Astrocyte of the cerebellum (primary cell): ENCODE measurements at places on chromosomes 11 and 22.

GRCh38 chr22:39090426-39091064 is 6.5 kb upstream of the APOBEC3H start:
- no peak for DNase-seq

DNA sequence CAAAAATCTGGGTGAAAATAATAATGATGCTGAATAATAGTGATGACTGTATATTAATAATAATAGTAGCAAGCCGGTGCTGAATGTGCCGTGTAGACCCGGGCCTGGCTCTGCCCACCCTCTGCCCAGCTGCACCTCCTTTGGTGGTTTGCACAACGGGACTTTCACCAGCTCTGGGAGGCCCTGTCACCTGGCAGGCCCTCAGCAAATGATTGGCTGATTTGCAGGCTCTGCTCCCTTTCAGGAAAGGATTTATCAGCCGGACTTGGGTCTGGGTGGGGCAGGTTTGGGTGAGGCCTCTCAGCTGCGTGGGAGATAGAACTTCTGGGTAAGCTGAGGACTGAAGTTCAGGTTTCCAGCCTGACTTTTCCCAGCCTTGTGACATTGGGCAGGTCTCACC is 21.4 kb downstream of the KIAA1671 start:
- DNase-seq = no peak

GRCh38 chr11:84316866-84317555 is 1030.8 kb upstream of the CCDC90B start:
- DNase-seq = peak; percentile 1

DNA sequence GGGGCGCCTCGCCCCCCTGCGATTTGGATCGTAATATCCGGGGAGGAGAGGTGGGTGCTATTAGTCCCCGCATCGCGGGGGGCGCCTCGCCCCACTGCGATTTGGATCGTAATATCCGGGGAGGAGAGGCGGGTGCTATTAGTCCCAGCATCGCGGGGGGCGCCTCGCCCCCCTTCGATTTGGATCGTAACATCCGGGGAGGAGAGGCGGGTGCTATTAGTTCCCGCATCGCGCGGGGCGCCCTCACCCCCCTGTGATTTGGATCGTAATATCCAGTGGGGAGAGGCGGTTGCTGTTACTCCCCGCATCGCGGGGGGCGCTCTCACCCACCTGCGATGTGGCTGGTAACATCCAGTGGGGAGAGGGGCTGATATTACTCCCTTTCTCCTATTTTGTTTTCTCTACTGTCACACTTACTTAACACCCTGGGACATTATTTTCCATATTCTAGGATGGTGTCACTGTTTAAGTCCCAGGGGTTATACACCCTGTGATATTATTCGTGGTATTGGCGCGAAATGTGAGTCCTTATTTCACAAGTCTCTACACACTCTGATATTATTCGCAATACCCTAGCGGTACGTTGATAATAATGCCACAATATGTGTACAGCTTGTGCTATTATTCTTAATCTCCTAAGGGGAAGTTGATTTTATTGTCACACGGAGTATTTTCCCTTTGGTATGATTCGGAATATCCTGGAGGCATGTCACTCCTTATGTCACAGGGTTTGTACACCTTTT is 57.8 kb upstream of the ALDH3B2 start:
- no peak for DNase-seq

DNA sequence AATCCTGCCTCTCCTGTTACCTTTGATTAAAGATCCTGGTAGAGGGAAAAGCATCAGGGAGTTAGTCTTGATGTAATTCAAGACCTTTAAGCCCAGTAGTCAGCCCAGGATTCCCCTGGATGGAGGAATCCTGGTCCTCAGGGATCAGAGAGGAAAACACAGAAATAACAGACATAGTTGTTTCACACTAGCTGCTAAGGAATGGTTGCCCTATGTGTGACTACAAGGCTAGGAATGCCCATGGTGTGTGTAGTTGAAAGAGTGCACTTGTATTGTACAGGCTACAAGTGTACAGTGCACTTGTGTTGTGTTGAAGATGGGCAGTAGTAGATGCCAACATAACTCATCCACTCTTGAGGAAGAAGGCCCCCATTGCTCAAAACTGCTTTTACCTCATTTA is 226.8 kb downstream of the AASDHPPT start:
- no peak for DNase-seq

DNA sequence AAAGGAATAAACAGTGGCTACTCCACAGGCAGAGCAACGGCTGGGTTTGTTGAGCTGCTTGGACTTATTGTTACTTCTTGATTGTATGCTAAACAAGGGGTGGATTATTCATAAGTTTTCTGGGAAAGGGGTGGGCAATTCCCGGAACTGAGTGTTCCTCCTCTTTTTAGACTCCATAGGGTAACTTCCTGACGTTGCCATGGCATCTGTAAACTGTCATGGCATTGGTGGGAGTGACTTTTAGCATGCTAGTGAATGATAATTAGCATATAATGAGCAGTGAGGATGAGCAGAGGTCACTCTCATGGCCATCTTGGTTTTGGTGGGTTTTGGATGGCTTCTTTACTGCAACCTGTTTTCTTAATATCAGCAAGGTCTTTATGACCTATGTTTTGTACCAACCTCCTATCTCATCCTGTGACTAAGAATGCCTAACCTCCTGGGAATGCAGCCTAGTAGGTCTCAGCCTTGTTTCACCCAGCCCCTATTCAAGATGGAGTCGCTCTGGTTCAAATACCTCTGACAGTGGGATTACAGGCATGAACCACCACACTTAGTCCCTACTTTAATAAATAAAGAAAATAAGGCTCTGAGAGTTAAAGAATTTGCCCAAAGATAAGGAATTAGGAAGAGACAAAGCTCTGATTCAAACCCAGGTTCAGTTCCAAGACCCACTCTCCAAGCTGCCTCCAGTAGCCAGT is 65.6 kb upstream of the CLMP start:
- no peak for DNase-seq

- DNase-seq = no peak
These were observed 42.6 kb upstream of the TUB start for GRCh38 chr11:8038393-8038792.

DNA sequence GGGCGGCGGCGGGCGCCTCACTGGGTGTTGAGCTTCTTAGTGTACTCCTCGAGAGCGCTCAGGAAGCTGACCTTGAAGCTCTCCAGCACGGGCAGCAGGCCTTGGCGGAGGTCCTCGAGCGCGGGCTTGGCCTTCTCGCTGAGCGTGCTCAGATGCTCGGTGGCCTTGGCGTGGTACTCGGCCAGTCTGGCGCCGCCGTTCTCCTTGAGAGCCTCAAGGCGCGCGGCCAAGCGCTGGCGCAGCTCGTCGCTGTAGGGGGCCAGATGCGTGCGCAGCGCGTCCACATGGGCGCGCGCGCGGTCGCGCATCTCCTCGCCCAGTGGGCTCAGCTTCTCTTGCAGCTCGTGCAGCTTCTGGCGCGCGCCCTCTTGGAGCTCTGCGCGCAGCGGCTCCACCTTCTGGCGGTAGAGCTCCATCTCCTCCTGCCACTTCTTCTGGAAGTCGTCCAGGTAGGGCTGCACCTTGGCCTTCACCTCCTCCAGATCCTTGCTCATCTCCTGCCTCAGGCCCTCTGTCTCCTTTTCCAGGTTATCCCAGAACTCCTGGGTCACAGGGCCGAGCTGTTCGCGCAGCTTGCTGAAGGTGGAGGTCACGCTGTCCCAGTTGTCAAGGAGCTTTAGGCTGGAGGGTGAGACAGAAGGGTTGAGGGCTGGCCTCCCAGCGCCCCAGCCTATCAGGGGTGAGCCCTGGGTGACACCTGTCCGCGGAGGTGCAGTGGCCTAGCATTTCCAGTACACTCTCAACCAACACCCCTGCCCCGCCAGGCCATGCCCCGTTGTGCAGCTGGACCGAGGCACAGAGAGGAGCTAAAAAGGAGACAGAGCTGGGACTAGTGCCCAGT is 1.4 kb downstream of the APOA1 start:
- peak; percentile 71 for DNase-seq

DNA sequence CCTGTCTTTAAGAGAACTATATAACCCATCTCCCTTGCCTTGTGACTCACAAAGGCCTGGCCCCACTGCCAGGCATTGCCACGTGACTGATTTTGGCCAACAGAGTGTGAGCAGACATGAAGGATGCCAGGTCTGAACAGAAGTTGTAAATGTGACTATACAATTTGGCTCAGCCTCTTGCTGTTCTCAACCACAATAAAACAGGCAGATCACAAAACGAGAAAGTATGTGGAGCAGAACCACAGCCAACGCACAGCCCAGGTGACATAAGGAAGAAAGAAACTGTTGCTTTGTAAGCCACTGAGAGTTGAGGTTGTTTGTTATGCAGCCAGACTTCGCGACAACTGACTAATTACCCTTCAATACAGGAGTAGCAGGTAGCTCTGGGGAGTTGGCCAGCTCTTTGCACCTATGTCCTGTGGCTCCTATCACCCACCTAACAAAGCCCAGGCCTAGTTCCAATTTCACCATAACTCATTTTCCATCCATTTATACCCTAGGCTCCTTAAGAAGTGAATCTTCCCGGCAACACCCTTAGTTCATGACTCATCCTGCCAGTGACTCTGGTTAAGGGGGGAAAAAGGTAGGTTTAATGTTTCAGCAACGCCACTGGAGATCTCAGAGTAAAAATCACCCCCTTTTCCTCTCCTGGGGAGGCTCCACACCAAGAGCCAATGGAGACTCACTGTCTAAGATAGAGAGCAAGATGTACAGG is 53.7 kb downstream of the GALNT18 start:
- peak; percentile 19 for DNase-seq

DNA sequence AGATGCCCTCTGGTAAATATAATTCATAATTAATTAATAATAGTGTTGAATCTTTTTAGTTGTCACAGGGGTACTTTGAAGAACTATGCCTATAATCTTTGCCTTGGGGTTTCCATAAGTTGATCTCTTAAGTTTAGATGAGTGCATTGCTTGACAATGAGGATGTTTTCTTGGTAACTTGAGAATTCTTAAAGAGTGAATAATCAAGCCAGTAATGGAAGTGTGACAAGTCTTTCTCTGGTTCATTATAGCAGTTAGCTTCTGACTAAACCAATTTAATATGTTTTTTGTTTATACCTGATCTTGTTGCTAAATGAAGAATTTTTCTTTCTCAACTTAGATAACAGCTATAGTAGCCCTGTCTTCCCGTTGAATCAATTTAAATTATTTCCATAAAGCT is 46.2 kb downstream of the ATXN10 start:
- DNase-seq = peak; percentile 41
